Activated naive CD4-positive, alpha-beta T cell treated with anti-CD3 and anti-CD28 coated beads, Interleukin-2, amount 10 ng/mL, durations not matched to agents 7 days and 5 days (primary cell): ENCODE measurements at places on chromosomes 3 and 15.

DNA sequence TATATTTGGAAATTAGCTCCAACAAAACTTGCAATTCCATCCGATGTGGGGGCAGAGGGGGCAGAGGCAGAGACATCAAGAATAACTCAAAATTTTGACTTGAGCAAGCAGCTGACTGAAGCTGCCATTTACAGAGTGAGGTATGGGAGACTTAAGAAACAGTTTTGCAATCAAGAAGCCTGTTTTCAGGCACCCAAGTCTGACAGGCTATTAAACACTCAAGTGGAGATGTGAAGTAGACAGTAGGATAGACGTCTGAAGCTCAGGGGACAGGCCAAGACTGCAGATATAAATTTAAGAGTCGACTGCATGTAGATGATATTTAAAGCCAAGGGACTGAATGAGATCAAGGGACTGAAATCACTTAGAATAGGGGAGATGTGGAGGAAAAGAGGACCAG lies 9.9 kb upstream of the SH3BP5 start:
- no peak for DNase-seq
- H3K27me3 ChIP-seq: peaks cover 16% of the 10 kb centered on the region
- H3K4me3 ChIP-seq: no peak overlapping the region
- peaks cover 14% of the 10 kb centered on the region for H3K36me3 ChIP-seq

DNA sequence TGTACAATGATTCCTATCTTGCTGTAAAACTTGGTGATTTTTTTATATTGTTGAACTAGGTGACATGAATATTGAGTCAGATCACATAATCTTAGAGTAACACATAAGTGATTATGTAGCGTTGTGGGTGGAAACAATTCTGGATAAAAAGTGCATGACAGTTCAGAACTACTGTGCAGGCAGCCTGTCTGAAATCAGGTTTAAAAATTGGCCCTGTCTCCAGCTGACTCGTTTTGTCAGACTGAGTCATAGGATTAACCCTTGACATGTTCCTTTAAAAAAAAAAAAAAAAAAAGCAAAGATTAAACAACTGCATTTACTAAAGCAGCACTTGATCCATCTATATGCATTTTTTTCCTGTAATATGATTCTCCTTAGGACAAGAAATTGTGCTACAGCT lies 160.0 kb upstream of the CGNL1 start:
- no peak overlapping the region for H3K27ac ChIP-seq
- H3K4me1 ChIP-seq: peaks cover 5% of the 10 kb centered on the region
- no peaks in the 10 kb centered on the region for H3K36me3 ChIP-seq
- no peak overlapping the region for H3K4me3 ChIP-seq
- H3K27me3 ChIP-seq: no peaks in the 10 kb centered on the region

- H3K27ac ChIP-seq: no peak overlapping the region
- H3K36me3 ChIP-seq: peaks cover 12% of the 10 kb centered on the region
- no peaks in the 10 kb centered on the region for H3K4me1 ChIP-seq
- no peak for DNase-seq
These were observed 30.7 kb upstream of the MYLK start for GRCh38 chr3:123914829-123915228.

GRCh38 chr3:49024449-49024848 lies 2.5 kb downstream of the NDUFAF3 start:
- peak overlapping the region; percentile 7 for H3K4me3 ChIP-seq
- DNase-seq: no peak
- no peak overlapping the region for H3K27ac ChIP-seq

- H3K36me3 ChIP-seq: no peaks in the 10 kb centered on the region
- no peaks in the 10 kb centered on the region for H3K4me1 ChIP-seq
- no peak for DNase-seq
- no peak overlapping the region for H3K27ac ChIP-seq
- H3K27me3 ChIP-seq: no peaks in the 10 kb centered on the region
These were observed 54.6 kb downstream of the RBMS3 start for GRCh38 chr3:29335438-29335837.
